ENCODE measurements at places on chromosomes 4 and X. TPM values are rescaled to one million over a fixed set of nuclear protein-coding genes. Genes with fewer than 3 reads are reported as not detected.

DNA sequence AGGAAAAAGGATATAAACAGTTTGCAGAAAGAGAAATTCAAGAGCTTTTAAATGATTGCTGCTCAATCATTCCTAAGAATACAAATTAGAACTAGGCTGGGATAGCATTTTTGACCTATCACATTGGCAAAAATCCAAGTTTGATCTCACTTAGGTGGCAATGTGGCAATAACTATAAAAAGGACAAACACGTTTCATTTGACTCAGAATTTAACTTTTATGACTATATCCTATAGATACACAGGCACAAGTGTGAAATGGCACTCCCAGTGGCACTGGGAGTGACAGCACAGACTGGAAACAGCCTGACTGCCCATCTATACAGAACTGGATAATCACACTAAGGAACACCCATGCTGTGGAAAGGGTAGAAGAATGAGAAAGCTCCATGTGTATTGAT, 11.1 kb downstream of the CENPU start:
- H3K4me3 ChIP-seq: no peak overlapping the region
- H3K27me3 ChIP-seq: no peaks in the 10 kb centered on the region
- peaks cover 84% of the 10 kb centered on the region for H3K36me3 ChIP-seq
- no peak overlapping the region for H3K27ac ChIP-seq
- peaks cover 44% of the 10 kb centered on the region for H3K4me1 ChIP-seq

- H3K27ac ChIP-seq: no peak overlapping the region
- no peaks in the 10 kb centered on the region for H3K4me1 ChIP-seq
- no peak overlapping the region for H3K4me3 ChIP-seq
- no peaks in the 10 kb centered on the region for H3K27me3 ChIP-seq
- DNase-seq: no peak
- H3K36me3 ChIP-seq: no peaks in the 10 kb centered on the region
Measured at GRCh38 chrX:122868631-122869030, 315.4 kb upstream of the GRIA3 start.

GRCh38 chr4:102553982-102554381, 52.8 kb downstream of the NFKB1 start:
- H3K27ac ChIP-seq: no peak overlapping the region
- peaks cover 45% of the 10 kb centered on the region for H3K36me3 ChIP-seq
- H3K27me3 ChIP-seq: no peaks in the 10 kb centered on the region
- peaks cover 33% of the 10 kb centered on the region for H3K4me1 ChIP-seq

CPLX1 gene
- 2.5 TPM for total RNA-seq

PNMA6E gene
- total RNA-seq: not detected

ABCE1 gene
- total RNA-seq: 60.6 TPM
